ENCODE measurements at places on chromosomes 3 and 15.

- DNase-seq = no peak
Measured at GRCh38 chr3:42635111-42635510, 18.4 kb upstream of the ZBTB47 start.

- no peak for DNase-seq
Measured at GRCh38 chr3:148815316-148816110, 12.1 kb upstream of the CPB1 start.

DNA sequence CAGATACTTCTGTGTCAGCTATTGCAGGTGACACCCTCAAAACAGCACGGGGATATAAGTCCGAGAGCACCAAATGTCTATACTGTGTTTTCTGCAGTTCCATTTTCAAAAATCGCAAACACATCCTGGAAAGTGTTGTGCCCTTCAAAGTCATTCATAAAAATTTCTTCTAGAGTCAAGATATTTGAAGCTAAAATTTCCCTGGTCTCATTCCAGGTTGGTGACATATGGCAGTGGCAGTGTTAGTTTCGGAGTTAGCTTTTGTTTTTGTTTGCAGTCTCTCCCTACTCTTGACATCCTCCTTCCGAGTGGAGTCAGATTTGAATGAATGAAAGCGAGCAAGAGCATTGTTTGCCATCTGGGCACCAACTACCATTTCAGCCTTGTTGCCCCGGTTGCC is 3.2 kb upstream of the FSIP1 start:
- no peak for DNase-seq

DNA sequence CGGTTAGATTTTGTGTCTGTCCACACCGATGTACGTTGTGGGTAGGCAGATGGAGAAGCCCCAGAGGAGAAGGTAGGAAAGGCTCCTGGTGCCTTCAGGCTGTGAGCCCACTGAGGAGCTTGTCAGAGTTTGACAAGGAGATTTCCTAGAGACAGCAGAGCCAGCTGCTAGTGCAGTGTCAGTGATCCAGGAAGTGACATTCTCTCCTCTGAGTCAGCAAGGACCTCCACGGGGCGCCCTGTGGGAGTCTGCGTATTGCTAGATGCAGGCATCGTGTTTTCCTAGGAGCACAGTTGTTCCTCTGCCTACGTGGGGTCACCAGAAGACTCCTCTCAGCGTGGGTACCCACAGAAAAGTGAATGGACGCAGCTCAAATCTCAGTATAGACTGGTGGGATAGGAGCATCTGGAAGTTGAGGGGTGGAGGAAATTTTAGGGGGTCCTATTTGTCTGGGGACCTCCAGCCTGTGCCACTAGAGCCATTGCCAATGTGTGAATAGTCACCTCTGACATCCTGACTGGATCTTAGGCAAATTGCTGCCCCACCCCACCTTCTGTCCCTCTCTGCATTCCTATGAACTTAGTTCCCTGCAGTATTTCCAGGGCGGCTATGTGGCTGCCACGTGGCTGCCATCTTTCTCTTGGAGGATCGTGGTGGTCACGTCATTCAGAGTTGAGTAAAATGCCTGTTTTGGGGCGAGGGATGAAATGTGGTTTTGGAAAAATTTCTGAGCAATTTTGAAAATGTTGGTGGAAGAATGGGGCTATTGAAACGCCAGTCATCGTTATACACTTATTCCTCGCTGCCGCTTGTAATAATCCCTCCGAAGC is 84.8 kb upstream of the KLHL25 start:
- DNase-seq = no peak

- no peak for DNase-seq
Measured at GRCh38 chr3:150247441-150247840, 160.7 kb upstream of the TSC22D2 start.

DNA sequence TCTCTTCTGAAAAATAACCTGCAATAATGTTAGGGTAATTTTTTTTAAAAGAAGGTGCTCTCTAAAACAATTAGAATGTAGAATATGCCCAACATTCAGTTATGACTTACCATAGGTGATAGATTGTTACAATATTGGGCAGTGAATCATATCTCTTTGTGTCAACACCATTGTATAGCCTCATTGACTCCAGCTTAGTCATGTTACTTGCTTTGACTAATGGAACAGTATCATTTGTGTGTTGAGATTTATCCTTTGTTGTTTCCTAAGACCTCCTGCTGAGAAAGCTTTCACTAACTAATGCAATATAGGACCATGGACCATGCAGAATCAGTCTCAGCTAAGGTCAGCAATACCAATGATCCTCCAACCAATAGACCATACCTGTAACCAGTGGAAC is 1106.4 kb downstream of the SI start:
- no peak for DNase-seq

DNA sequence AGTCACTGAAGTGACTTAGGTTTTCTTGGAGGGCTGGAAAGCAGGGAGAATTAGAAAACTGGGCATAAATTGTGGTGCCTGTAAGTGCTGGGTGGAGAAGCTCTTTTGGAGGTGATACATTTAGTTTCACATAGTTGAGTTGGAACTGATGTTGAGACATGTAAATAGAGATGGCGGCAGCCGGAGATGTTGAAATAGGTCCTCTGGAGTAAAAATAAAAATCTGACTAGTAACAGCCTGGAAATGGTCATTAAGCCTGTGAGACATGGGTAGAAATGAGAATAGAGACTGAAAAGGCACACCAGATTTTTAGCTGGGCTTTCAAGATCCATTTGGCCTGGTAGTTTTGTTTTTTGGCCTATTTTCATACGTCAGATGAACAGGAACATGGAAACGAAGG is 2.9 kb upstream of the NIT2 start:
- DNase-seq = no peak

DNA sequence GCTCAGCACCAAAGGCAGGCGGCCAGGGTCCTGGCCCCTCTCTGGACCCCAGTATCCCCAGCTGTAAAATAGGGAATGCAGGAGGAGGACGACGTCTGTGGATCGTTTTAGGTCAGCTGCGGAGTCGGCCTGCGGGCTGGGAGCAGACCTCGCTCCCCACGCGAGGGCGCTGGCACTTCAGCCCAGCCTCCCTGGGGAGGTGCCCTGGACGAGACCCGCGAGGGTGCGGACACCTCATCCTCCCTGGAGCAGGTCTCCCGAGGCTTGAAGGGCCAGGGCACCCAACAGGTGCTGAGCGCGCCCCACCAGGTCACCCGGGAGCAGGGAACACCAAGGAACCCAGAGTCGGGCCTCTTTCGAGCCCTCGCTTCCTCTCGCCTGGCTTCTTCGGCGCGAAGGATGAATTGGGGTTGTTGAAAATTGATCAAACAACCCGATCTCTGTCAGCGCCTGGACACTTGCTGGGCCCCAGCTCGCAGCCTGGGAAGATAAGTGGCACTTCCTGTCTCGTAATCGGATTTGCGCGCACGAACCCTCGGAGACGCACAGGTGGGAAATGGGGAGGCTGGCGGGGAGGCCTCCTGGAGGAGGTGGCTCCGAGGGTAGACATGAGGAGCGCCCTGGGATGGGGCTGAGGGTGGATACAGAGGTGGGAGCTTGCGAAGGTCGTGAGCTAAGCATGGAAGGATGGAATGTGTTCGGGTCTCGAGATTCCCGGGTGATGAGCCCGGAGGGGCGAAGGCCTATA is 588 bp upstream of the VIPR1 start:
- no peak for DNase-seq

GRCh38 chr15:69696946-69697345 is 244.3 kb downstream of the RPLP1 start:
- DNase-seq = no peak

- DNase-seq = no peak
Measured at GRCh38 chr15:55403531-55403930, 4.6 kb downstream of the CCPG1 start.

- no peak for DNase-seq
Measured at GRCh38 chr3:110568246-110568645, 503.4 kb upstream of the NECTIN3 start.

GRCh38 chr3:67863869-67864268 is 209.5 kb upstream of the SUCLG2 start:
- DNase-seq = no peak

DNA sequence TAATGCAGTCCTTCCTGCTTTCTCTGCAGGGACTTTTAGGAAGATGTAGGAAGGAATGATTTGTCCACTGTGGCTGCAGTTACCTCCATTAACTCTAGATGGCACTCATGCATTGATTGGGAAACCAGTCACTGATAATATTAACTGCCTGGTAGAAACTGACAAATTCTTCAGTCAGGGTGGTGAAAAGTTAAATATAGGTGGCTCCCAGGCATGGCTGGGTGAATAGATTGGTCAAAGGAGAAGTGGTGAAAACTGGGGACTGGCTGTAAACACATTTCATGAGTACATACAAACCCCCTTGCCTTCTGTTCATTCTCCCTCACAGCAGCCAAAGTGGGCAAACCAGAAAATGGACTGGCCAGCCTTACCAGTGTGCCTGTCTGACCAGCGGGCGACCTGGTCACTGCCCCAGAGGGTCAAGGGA is 333.4 kb downstream of the THSD4 start:
- DNase-seq = peak; percentile 57

DNA sequence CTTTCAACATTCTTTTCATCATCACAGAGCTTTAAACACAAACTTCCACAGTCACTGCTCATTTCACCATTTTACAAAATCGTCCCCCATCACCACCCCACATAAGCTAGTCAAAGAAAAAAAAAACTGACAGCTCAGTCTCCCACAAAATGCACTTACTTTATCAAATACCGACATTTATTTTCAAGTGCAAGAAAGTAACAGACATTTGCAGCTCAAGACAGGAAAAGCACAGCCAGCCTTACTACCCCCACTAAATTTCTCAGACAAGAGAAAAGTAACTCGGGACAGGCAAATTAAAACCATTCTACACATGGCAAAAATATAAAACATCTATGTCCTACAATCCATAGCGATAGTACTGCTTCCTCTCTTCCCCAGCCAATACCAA is 402.4 kb downstream of the SHQ1 start:
- DNase-seq = no peak

GRCh38 chr3:48016301-48016973 is at the start of gene MAP4:
Gene MAP4, minus strand, starts transcription at chr3:48016416. Its CDS starts 17,556 bp downstream, at chr3:47998860.
- no peak for DNase-seq

DNA sequence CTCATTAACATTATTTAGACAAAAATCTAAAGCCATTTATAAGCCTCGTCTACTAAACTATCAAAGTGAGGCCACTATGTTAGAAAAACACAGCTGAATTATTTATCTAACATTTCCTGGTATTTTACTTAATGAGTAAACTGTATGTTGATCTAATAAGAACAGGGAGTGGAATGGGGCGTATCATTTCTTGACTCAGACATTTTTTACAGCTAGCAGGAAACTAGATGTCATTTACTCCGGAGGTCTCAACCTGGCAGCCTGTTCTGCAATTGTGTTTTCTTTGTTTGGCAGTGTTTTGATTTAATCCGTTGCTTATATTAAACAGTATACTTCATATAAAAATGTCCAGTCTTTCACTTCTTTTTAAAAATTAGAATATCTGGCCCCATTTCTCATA is 79.1 kb upstream of the ABI3BP start:
- DNase-seq = no peak

- DNase-seq = no peak
Measured at GRCh38 chr3:21894459-21895340, 143.7 kb upstream of the ZNF385D start.

DNA sequence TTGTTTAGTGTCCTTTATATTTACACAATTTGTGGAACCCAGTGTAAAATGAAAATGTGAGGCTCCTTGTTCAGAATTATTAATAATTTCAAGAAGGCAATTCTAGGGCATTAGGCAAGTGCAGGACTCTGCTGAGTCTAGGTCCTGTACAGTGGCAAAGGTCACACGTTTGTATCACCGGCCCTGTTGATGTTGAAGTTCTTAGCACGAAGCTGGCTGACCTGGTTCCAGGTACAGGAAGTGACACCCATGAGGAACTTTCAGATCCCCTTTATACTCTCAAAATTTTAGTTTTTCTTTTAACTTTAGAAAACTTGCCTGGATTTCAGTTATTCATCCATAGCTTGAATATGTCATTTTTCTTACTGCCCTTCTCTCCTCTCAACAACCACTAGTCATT is 349.4 kb downstream of the CNTN6 start:
- DNase-seq = no peak

DNA sequence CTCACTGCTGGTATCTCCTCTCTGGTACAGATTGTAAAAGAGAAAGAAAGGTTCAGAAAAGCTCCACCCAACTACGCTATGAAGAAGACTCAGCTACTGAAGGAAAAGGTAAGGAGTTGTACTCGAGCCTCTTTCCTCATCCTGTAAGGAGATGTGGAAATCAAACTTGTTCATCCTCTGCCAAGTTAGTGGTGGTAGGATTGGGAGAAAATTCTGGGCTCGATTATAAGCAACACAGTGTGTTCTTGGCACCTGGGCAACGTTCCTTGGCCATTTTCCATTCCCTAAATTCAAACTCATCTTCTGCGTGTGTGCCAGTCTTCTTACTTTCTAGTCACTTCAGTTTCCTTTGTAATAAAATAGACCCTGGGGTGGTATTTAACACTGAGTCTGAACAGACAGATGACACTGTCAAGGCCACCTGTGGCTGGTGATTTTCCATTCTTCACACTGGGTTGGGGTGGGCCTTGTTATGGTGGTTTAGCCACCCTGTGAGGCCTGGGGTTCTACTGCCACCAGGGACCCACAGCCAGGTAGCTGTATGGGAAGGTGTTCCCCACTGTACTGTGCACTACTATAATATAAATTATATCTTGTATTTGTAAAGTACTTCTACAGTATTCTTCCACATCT is 17.1 kb upstream of the ITPKA start:
- DNase-seq = no peak

DNA sequence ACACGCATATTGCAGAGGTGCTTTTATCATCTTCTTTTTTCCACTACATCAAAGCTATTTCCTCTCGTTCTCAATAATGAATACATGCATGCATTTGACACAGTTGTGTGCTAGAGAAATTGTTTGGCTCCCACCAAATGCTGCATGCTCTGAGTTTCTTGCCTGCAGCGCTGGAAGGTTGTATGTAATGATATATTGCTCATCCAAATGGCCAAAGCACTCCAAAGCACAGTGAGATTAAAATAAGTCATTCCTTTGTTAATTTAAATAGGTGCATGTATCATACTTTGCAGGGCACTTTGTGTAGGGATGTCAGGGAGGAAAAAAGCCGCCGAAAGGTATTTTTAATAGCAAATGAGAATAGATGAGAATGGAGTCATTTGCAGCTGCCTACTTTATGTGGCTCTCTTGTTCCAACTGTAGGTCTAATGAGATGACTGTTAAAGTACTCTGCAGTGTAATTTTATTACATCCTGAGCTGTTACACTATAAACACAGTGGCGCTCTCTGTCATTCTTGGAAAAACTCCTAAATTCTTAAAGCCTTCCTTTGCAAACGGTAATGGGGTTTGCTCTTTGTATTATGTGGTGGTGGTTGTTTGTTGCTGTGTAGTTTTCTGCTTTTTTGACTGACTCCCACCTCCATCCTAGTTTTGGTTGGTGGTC is 56.9 kb upstream of the SKOR1 start:
- DNase-seq = no peak

DNA sequence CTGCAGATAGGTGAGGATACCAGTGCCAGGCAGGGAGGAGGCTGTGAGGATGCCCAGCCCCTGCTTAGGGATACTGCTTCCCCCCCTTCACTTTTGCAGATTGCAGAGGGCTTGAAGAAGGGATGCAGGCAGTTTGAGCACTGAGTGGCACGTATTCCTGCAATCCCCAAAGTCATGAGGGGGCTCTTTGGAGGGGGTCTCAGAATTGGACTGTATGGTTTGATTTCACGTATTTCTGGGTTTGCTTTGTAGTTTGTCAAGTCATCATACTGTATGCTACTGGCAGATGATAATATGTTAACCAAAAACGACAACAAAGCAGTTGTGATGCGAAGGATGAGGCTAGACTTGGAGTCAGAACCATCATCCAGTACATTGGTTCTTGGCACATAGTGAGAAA is 28.1 kb downstream of the CHST14 start:
- no peak for DNase-seq

All from Panc1 (cell line).